ENCODE measurements at places on chromosomes 12 and 14.

GRCh38 chr14:81436296-81437138 is 36.4 kb upstream of the STON2 start:
- DNase-seq, result peak; percentile 16

DNA sequence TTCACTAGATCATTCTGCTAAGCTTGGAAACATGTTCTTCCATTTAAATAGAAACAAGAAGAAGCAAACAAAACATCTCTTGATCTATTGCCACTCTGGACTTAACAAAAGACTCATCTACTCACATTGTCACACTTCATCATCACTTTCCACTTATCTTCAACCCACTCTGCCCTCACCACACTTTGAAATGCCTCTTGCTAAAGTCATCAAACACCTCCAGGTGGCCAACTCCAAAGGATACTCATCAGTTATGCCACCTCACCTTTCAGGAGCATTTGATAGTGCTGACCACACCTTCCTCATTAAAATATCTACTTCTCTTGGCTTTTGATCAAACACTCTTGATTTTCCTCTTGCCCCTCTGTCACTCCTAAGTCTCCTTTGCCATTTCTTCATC is 7.2 kb downstream of the EFCAB11 start:
- DNase-seq, result no peak

DNA sequence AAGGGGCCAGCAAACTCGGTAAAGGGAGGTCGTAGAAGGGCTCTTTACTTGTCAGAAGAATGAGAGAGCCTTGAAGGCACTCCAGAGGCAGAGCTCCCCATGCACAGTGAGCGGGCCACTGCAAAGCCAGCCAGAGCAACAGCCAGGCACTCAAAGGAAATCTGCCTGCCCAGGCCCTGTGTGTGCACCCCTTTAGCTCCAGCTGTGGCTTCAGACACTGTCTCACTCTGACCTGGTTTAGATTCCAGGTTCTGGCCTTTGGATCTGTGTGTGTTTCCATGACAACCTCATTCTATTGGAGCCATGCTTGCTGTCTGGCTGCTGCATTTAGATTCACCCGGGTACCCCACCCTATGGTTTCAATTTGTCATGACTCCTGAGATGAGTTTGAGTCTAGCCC is 170.3 kb downstream of the CAPZA3 start:
- no peak for DNase-seq

GRCh38 chr12:85352016-85352415 is 72.0 kb downstream of the ALX1 start:
- DNase-seq, result no peak

DNA sequence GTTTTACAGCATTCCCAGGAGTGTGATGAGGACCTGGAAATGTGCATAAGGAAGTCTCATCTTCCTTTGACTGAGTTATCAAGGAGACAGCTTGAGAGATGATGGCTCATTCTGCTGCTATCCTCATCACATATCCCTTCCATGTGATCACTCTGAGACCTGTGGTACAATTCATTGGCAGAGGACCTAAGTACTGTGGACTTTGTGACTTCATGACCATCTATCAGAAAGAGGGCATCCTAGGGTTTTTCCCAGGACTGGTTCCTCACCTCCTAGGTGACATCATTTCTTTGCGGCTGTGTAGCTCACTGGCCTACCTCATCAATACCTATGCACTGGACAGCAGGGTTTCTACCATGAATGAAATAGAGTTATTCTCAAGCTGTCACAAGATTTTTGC is 172.1 kb upstream of the PLEKHG7 start:
- no peak for DNase-seq

- no peak for DNase-seq
Measured at GRCh38 chr12:100159391-100160104, 16.9 kb upstream of the BLTP3B start.

DNA sequence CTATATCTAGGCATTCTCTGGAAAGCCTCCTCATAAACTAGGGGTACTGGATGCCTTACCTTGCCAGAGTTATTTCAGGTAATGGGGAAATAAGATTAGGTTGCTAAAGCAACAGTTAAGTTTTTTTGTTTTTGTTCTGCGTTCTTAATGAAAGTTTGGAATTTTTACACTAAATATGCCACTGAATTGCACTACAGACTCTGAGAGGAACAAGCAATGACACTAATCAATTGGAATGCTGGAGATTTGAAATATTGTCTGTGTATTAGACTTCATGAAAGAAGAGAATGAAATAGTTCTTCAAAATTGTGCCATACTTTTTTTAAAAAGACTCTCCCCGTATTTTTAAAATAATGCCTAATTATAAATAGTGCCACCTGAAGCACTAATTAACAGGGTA is 287.8 kb downstream of the NAV3 start:
- no peak for DNase-seq

DNA sequence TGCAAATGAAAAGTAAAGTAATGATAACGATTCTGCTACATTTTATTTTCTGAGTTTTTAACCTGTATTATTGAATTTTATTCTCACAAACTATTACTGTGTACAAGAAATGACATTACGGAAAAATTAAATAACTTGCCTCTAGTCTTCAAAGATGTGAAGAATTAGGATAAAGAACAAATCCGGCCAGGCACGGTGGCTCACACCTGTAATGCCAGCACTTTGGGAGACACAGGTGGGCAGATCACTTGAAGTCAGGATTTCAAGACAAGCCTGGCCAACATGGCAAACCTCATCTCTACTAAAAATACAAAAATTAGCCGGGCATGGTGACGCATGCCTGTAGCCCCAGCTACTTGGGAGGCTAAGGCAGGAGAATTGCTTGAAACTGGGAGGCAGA is 1584.4 kb upstream of the SEL1L start:
- no peak for DNase-seq

DNA sequence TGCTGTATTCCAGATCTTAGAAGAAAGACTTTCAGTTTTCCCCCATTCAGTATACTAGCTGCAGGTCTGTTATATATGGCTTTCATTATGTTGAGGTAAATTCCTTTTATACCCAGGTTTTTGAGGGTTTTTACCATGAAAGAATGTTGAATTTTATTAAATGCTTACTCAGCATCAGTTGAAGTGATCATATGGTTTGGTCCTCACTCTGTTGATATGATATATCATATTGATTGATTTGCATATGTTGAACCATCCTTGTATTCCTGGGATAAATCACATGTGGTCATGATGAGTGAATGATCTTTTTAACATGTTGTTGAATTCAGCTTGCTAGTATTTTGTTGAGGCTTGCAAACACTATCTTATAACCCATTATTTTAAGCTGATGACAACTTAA is 96.7 kb downstream of the TRMT5 start:
- DNase-seq, result no peak

DNA sequence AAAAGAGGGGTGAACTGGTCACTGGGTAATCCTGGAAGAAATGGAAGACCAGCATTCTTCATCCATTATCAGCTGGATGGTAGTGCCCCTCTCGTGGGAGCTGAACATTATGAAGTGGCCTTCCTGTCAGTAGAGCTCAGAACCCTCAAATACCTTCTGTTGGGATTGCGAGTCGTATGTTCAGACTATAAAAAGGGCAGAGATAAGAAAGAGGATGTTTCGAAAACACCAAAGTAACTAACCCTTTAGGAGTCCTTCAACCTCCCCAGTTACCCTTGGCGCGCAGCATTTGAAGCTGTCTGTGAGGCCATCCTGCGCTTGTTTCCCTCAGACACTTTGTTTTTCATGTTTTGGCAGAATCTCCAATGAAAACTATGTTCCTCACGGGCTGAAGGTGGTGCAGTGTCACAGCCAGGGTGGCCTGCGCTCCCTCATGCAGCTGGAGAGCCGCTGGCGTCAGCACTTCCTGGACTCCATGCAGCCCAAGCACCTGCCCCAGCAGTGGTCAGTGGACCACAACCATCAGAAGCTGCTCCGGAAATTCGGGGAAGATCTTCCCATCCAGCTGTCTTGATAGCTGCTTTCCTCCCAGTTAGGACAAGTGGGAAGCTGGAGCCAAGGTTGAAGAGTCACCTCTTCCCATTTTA is 19.3 kb upstream of the GALNT16 start:
- DNase-seq, result no peak

DNA sequence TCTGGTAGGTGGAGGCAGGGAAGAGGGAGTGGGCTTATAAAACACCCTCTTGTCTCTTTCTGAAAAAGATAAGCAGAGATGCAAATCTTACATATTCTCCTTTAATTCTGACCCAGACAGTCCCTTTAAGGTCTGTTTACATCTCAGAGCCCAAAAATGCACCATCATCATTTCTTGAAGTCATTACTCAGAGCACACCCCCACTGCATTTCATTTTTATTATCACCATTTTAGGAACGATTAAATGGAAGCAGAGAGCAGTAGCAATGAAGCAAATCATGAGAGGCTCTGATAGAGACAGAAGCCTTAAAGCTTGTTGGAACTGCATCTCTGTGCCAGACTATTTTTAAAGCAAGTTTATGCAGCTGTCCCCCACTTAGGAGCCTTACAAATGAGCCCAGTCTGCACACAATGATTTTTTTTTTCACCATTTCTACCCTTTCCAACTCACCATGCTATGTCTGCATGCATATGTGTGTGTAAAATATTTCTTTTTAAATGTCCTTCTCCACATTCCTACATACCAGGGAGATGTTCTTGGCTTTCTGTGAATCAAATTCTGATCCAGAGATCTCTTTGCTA is 311.0 kb downstream of the GRIN2B start:
- no peak for DNase-seq

- DNase-seq, result no peak
Measured at GRCh38 chr12:57585156-57585555, 5.8 kb upstream of the PIP4K2C start.

DNA sequence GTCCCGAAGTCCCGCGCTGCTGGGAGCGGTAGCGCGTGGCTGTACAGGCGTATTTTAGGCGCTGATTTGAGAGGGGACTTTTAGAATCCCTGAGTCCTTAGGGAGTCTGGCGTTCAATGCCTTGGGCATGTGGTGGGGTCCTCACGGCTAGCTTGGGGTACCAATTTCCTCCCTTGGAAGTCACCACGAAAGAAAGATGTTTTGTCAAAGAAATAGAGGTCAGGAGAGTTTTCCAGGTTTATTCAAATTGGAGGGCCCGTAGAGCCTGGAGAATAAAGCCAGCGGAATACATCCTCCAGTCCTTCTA is 63.9 kb downstream of the KLHL28 start:
- DNase-seq, result no peak

DNA sequence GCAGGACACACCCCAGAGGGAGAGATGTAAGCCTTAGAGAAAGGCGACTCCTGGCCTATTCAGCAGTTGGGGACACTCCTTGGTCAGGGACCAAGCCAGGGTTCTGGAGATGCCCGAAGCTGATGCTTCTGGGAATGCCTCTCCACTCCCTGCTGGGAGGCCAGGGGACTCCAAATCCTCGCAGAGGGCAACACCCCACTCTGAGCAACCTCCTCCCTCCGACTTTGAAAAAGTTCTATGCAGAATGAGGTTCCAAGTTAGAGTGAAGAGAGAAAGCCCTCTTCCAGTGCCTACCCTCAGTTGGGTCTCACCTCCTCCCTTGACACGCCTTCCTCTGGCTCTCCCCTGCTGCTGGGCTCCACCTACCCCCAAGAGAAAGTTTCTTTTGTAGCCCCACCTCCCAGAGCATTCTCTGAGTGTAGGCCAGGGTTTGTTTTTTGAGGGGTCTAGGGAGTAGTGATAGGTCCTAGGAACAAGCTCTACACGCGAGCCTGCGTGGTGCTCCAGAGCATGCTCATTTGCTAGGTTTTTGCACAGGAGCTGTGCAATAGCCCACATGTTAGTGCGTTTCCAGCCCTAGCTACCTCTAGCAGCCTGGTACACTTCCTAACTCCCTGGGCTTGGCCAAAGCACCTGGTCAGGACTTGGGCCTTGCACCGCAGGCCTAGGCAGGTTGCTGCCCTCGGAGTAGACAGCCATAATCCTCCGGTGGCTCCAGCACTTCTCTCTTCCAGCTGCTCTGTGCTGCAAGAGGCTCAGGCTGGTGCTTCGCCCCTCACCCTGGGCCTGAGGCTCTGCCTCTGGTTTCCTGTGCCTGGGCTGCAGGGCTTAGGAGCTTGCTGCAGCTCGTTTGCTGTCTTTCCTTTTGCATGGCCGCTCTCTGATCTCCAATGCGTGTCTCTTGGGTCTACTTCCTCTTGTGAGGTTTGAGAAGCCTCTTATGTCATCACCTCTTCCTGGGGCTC is 590 bp upstream of the CEBPE start:
- peak; percentile 36 for DNase-seq

DNA sequence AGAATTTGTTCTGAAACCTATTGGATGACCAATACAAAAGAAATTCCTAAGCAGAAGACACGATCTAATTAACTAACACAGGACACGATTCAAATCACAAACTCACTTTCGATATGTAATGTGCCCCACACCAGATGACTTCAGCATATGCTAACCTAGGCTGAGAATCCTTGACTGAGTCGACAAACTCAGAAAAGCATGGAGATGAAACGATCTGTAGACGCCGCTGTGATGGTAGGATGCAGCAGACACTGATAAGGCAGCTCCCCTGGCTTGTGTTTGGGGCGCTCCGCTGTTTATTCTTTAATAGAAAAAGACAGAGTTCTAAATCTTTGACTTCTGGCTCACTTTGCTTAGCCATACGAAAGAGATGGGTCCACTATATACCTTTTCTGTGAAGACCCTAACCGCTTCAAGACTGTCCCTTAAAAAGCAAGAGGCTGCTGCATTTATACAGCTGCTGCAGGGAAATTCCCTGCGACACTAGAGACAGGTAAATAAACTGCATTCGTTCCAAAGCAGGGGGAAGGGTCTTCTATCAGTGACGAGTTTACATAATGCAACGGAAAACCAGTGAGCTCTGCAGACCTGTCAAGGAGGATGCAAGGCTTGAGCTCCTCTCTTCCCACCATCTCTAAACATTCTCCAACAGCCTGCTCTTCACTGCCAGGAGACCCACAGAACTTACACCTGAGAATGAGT is 929 bp downstream of the CHD8 start:
- DNase-seq, result no peak

DNA sequence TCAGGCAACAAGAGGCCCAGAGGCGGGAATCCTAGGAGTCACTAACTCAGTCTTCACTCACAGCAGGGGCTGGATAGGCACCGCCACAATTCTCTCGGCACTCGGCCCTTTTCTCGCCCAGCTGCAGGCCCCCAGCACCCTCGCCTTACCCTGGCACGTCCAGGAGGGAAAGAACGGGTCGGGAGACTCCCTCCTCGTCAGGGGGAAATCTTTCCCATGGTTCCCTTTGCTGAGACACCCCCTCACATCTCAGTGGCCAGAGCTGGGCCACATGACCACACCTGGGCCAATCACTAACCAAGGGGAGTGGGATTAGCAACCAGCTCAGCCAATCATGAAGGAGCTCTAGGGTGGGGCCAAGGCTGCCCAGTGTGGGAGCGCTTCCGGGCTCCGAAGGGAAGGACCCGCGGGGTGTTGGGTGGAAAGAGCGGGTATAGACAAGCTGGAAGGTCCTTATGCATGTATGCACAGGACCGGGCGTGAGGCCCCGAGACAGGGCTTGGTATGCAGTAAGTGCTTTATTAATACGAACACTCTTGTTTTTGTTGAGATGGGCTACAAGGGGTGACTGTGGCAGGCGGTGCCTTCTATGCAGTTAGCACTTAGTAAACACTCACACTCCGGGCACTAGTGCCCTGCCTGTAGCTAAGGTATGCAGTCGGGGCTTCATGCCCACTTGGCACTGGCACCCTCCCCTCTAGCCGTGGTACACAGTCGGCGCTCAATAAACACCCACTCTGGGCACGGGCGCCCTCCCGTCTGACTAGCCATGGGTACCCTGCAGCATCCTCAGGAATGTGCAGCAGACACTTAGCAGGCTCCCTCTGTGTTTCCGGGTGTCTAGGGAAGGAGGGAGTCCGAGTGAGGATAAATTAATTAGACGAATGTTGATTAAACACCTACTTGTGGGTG is 40.3 kb downstream of the ADGRD1 start:
- no peak for DNase-seq

Measured in CD4-positive, alpha-beta T cell treated with Interleukin-4 for 1 hour (primary cell).